ENCODE measurements at places on chromosomes 7 and 10. TPM values are rescaled to one million over a fixed set of nuclear protein-coding genes. Genes with fewer than 3 reads are reported as not detected.

The GPR141 gene
- 3.5 TPM for total RNA-seq

The PLPP4 gene
- total RNA-seq = not detected

The TUBB8 gene
- 0.38 TPM for total RNA-seq

The HABP2 gene
- total RNA-seq = 0.77 TPM

The UPK3BL1 gene
- 35.5 TPM for total RNA-seq

DNA sequence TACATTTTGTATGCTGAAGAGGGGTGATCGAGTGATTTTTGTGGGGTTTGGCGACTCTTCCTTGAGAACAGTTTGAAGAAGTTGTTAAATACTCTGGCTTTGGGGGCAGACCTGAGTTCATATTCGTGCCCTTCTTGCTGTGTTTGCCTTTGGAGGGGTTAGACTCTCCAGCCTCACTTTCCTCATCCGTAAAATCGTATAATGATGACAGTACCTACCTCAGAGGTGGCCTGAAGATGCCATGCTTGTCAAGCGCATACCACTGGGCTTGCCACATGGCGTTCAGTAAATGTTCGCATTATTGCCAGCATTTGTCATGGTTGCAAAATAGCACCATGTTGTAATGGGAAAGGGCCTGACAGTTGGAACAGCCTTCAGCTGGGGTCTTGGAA is 1.3 kb downstream of the STK17A start:
- DNase-seq = no peak

- DNase-seq = no peak
Measured at GRCh38 chr10:101229266-101230182, at the start of gene LBX1. Gene LBX1, minus strand, starts transcription at chr10:101229463. Its CDS starts 648 bp downstream, at chr10:101228815.

- DNase-seq = no peak
Measured at GRCh38 chr10:121713486-121713885, 115.2 kb upstream of the FGFR2 start.

DNA sequence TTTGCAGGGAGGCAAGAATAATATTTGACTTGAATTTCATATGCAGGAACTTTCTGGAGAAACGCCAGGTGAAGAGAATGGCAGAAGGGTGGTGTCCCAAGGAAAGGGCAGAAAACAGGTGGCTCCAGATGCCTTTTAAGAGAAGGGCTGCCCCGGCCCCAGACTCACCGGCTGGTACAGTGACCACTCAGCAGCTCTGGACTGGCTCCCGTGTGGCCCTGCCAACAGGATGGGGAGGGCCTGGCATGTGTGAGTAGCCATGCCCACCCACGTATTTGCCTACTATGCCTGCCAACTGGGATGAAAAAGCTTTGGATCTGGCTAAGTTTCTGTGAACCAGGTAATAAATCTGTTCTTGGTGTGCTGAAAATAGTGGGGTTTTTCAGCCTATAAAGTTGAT is 159.5 kb downstream of the PRKAG2 start:
- DNase-seq = peak; percentile 70

GRCh38 chr10:15122477-15123030 is 25.4 kb downstream of the RPP38 start:
- no peak for DNase-seq

DNA sequence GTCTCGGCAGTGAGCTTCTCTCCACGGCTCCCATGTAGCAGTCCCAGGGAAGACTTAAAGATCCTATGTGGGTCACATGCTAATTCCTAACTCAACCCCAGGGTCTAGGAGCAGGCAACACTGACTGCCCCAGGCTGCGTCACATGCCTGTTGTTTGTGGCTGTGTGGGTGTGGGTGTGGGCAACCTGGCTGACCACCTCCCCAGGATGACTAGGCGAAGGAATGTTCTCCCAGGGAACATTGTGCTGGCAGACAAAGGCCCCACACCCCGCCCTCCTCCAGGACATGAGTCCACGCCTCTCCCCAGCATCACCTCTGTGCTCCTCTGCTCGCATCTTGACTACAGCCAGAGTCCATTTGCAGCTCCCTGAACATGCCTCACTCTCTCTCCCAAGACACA is 30.3 kb downstream of the SLC29A3 start:
- DNase-seq = no peak

DNA sequence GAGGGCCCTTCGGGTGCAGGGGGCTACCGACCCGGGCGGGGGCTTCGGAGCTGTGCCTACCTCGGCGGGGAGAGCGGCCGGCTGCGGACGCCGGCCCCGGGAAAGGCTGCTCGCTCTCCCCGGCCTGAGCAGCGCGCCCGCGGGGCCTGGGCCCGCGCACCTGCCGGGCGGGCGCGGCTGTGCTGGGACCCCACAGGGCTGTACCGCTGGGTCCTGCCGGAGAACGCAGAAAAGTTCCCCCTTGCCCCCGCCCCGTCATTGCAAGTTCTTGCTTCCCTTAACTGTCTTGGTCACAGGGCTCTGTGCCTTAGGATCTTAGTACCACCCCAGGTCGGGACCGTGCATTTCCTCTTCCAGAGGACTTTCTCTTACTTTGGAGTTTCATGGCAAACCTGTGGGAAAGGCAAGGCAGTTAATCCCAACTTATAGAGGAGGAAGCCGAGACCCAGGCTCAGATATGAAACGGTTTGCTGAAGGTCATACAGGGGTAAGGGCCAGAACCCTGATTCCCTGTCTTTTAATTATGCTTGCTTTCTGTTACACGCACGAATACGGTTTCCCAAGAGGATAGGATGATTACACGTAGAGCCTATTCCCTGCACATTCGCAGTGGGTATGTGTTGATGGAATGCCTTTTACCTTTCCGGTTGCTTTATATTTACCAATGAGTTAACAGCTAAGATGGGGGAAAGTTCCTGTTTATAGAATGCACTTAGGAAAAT is 652 bp downstream of the PCGF5 start:
- peak; percentile 56 for DNase-seq

- peak; percentile 30 for DNase-seq
Measured at GRCh38 chr10:79392506-79393176, 45.4 kb downstream of the PPIF start.

All from lower lobe of right lung (tissue), 2 donors.